EH (cell line): ENCODE measurements at places on chromosomes 5 and 9.

DNA sequence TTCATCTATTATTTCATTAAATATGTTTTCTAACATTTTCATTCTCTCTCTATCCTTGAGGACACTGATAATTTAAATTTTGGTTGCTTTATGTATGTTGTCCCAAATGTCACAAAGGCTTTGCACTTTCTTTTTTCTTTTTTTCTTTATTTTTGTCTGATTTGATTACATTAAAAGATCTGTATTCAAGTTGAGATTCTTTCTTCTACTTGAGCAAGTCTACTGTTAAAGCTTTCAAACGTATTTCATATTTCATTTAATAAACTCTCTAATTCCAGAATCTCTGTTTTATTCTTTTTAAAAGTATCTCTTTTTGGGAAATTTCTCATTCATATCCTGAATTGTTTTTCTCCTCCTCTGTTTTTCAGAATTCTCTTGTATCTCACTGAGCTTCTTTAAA lies 106.5 kb downstream of the GNA14 start:
- DNase-seq: no peak

- no peak for DNase-seq
Observed at GRCh38 chr9:89178830-89179539, 367 bp upstream of the SHC3 start.

DNA sequence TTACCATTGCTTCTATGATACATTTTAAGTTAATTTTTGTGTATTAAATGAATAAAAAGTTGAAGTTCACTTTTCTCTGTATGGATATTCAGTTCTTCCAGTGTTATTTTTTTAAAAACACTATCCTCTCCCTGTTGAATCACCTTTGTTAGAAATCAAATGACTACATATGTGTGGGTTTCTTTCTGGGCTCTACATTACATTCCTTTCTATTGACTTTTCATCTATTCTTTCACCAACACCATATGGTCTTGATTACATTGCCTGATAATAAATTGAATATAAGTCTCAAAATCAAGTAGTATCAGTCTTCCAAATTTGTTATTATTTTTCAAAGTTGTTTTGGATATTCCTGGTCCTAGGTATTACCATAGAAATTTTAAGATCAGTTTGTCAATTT lies 7.3 kb upstream of the RASEF start:
- peak; percentile 20 for DNase-seq

- DNase-seq: no peak
Observed at GRCh38 chr5:174381241-174381640, 335.7 kb downstream of the NSG2 start.

DNA sequence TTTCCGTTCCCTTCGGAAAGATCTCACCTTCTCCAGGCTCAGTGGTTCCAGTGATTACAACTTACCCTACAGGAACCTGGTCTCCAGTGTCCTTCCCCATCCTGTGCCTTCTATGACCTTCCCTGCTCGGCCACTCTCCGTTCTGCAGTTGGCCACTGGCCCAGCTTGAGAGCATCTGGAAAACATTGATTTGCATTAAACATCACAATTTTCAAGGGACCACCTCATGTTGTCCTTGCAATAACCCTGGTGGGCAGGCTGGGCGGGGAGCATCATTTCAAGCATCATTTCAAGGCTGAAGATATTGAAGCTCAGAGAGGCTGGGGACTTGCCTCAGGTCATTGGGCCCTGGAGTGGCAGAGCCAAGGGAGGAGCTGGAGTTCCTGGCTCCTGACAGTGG lies 177.4 kb downstream of the SEC61B start:
- DNase-seq: no peak

GRCh38 chr5:132272311-132273210 lies 15.1 kb downstream of the PDLIM4 start:
- peak; percentile 51 for DNase-seq

DNA sequence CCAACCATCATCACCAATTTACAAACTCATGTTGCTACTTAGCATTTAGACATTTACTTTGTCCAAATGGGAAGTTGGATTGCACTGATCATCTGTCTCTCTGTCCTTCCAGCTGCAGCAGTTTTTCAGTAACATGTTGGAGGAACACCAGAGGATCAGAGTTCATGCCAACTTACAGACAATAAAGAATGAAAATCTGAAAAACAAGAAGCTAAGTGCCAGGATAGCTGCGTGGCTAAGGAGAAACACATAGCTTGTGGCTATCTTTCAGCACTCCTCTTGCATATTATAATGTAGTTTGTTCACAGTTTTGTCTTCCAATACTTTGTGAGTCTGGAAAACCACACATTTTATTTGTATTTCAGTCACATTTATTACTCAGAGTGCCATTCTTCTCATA lies 6.4 kb upstream of the ARL14EPL start:
- DNase-seq: no peak

DNA sequence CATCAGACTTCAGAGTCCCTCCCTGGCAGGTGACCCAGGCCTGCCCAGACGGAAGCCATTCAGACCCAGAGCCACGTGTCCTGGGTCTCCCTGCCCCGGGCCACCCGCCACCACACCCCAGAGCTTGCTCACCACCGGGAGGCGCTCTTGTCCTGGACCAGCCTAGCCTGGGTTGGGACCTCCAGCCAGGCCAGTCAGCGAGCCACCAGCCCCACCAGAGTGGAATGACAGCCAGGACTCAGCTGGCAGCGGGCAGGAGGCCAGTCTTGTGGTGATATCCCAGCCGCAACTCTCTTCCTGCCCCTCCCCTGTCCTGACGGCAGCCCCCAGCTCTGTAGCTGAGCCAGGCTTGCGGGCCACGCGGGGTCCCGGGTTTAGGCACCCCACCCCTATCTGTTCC lies 1.7 kb upstream of the PTGDS start:
- no peak for DNase-seq

DNA sequence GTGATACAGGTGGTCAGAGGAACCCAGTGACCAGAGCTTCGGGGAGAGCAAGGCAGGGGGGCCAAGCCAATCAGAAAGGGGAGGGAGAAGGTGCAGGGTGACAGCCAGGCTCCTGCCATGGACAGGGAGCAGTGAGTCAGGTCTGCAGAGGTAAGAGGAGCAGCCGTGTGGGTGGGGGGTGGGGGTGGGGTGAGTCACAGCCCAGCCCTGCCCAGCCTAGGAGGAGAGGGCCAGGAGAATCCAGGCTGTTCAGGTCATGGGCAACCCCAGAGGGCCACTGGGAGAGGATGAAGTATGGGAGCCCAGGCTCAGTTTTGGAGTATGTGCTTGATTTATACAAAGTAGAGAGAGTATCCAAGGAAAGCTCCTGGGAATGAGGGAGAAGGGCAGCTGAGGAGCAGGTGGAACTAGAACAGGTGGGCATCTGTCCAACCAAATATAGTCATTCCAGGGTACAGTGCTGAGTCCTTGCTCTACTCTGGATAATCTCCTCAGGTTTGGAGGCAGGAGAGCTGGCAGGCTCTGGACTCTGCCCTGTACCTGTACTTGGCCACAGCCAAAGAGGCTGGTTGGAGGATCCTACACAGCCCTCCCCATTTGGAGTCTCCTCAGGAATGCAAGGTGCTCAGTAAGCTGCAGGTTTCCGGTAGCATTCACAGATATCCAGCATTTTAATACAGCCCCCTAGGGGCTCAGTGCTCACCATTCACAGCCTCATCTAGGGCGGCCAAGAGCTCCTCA lies 1.6 kb downstream of the HBEGF start:
- DNase-seq: peak; percentile 51
